Left cardiac atrium (tissue), 4 donors: ENCODE measurements at places on chromosomes 2 and 18.

- no peak for DNase-seq
Observed at GRCh38 chr2:15238028-15238427, 323.1 kb downstream of the NBAS start.

DNA sequence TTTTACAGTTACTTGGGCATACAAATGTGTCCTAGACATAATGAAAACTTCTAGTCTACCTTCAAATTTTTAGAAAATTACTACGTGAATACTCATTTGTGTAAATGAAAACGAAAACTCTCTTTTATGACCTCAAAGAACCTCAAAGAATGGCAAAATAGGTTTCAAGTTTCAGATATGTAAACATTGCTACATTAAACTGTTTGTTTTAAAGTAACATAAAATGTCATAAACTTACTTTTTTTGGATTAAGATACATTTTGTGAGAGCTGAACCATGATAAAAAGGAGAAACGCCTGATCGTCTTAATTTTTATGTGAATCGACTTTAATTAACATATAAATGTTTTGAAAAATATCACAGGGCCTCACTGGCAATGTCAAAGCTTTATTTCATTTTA lies 91.4 kb downstream of the PPP1R1C start:
- DNase-seq: no peak

DNA sequence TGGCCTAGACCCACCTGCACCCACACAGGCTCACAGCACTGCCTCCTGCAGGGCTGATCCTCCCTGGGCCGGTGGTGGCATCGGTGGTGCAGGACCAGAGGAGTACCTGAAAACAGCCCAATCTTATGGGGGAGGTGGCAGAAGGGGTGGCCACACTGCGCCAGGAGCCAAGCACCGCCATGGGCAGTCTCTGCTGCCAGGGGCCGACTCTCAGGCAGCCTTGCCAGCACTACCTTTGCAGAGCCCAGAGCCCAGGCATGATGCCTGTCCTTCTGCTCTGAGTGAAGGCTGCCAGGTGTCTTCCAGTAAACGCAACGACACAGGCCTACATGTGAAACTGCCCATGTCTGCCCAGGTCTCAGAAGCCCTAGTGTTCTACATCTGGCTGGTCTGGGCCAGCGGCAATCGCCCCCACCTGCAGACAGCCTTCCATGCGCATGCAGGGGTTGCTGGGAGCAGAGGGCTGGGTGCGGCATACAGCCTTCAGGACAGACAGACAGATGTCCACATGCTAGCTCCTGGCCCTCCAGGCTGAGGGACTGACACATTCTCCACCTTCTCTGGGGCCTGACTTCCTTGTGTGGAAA lies 6.8 kb downstream of the HS6ST1 start:
- no peak for DNase-seq

DNA sequence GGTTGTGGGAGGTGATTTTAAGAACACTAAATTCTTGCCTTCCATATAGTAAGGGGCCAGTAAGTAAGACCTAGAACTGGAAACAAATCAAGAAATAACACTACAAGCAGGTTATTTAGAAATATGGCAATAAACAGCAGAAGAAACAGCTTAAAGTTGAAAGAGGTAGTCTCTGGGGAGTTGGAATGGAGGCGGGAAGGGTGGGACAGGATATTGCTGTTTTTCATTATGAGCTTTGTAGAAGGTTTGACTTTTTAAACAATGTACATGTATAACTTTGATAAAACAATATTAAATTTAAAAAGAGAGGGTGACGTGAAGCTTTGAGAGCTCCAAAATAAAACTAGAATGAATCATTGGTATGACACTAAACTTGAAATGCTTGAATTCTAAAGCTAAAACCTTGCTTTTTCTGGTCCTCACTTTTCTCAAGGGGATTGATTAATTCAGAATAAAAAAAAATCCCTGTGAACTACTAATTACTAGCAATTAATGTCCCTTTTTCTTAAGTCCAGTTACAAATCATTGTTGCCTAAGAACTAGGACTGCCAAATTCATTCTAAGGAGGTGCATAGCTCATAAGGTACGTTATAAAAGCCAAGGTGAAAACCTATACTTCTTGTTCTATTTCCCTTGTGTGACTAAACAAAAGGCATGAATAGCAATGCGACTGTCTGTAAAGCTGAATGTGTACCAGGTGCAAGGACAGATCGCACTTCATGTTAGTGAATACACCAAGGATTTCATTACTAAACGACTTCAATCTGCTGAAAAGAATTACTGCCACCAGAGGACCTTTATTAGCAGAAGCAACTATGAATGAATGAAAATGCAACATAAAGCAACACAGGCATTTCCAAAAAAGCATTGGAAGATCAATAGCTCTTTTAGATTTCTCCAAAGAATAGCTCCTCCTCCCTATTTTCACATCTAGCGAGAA lies 177.5 kb downstream of the RBM43 start:
- DNase-seq: no peak

GRCh38 chr2:159075727-159076126 lies 107.3 kb downstream of the TANC1 start:
- no peak for DNase-seq

GRCh38 chr2:186968277-186968676 lies 119.3 kb upstream of the ZSWIM2 start:
- no peak for DNase-seq

DNA sequence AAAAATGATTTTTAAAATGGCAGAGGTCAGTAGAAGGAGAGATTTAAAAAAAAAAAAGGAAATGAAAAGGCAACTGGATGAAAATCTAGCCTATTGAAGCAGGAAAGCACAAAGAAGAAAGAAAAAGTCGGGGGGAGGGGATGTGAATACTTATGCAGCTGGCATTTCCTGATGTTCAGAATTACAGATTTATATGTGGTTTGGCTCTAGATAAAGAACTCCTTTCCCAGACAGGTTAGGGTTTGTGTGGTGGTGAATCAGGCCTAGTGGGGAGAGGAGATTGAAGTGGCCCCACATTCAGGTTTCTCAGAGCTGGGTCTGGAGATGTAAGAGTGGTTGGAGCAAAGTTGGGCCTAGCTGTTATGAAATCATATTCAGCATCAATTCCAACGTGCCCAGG lies 394.4 kb downstream of the FIGN start:
- DNase-seq: no peak

- no peak for DNase-seq
Observed at GRCh38 chr2:62440281-62440946, 65.6 kb downstream of the TMEM17 start.

DNA sequence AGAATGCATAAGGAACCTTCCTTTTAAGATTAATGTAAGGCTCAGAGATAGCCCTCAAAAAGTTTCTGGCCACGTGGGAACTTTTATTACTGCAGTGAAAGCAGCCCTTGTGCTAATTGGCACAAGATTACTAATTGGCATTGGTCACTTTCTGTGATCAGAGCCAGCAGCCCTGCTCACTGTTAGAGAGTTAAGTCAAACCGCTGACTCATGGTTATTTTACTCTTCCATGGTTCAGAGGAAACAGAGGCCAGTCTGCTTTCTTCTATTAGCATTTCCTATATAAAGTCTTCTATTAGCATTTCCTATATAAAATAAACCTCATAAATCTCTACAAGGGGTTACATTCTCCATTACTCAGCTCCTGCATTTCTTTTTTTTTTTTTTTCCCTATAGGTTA lies 1.5 kb upstream of the SLC35G4 start:
- DNase-seq: no peak

DNA sequence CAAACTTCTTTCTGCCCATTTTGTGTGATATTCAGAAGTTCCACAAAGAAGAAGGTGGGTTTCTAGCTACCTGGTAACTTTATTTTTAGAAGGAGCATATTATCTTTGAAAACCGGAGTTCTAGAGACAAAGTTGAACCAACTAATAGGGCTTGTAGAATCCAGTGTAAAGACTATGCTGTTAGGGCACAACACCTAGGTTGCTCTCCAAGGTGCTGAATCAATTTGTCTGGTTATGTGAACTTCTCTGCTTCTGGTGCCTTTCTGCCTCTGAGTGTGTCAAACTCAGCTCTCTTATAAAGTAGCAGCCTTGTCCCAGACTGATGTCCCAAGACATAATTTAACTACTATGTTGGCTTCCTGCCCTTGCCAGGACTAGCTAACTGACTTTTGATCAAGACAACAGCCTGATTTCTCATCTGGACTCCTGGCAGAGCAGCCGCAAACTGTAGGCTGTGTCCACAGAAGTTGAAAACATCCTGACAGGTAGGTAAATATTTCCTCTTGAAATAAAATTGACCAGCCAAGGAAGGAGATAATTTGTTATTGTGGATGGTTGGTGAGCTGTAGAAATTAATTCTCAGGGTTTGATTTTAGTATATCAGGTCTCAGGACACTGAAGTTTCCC lies 119.4 kb downstream of the CYRIA start:
- no peak for DNase-seq

GRCh38 chr2:101307950-101308431 lies 510 bp downstream of the RNF149 start:
- DNase-seq: no peak

GRCh38 chr2:110126086-110126773 lies 10.6 kb upstream of the MALL start:
- no peak for DNase-seq

GRCh38 chr2:52084759-52085158 lies 1052.8 kb upstream of the NRXN1 start:
- no peak for DNase-seq

DNA sequence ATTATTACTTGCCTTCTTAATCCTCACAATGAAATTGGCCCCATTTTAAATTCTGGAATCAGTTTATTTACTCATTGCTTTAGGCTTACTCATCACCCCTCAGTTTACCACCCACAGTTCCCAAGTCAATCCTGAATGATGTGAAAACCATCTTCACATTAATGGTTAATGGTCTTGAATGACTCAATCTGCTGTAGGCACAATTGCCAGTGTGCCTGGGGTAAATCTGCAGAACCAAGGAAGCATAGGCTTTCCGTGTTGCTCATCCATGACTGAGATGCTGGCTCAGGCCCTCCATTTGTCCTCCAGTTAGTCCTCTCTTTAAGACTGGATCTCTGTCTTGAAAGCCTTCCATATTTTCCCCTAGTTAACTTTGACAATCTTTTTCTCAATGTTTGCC lies 164.5 kb downstream of the PMAIP1 start:
- no peak for DNase-seq

GRCh38 chr2:120220756-120221155 lies 2.4 kb downstream of the TMEM185B start:
- no peak for DNase-seq

DNA sequence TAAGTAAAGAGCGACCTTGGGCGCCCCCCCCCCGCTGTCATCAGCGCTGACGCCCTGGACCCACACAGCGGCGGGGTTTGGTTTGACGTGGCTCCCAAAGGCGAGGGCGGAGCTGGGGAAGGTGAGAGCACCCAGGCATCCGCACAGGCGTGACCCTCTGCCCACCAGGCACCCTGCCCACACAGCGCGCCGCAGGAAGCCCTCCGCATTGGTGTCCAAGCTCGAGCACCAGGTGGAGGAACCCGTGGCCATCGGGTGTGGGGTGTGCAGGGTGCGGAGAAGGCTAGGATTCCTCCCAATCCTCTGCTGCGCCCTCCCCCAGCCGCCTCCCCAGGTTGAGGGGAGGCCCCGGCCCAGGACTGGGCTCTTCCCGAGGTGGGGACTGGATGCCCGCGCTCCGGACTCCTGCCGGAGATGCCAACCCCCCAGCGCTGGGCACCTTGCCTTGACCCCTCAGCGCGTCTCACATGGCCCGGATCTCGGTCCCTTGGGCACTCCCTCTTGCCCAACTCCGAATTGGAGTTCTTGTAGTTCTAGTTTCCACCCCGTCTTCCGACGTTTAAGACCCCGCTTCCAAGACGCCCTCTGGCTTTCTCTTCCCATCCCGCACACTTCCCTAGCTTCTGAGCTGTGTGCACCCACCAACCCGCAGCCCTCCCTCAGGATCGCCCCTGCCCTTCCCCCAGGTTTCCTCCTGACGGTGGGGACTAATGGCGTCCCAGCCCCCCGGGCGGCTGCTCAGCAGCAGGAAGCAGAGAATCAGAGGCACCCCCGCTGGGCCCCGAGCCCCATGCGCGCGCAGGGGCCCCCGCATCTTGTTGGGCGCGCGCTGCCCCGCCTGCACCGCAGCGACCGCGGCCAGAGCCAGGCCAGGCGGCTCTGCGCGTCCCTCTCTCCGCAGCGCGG lies 25.9 kb upstream of the RESP18 start:
- DNase-seq: no peak

GRCh38 chr2:120182019-120182560 lies 41.1 kb downstream of the TMEM185B start:
- DNase-seq: no peak

- DNase-seq: peak; percentile 82
Observed at GRCh38 chr18:48676756-48677368, 138.0 kb downstream of the CTIF start.

DNA sequence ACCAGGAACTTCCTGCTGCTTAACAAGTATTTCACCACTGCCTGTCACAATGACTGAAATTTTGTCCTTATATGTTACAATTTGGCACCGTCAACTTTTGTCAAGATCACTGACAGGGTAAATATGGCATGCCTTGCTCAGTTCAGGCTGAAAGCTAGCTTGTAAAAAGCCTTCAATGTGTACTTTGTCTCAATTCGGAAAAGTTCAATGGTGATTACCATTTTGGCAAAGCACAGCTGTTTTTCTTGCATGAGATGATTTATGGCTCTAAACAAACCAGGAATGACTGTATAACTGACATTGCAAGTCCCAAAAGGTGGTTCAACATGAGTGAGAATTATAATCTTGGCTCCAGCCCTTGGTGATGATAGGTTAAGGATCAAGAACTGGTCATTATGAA lies 1255.2 kb downstream of the CNTNAP5 start:
- no peak for DNase-seq

DNA sequence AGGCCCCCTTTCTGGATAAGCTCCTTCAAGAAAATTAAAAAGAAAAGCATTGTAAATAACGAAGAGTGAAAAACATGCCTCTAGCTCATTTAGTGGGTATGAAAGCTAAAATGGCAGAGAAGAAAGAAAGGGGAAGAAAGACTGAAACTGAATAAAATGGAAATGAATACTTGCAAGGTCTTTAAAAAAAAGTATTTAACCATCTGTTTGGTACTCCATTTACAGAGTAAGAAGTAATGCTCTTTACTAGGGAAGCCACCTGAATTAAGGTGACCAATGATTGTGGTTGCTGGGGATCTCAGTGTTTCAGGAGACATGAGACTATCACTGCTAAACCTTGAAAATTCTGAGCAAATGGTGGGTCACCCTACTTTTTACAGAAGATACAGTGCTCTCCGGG lies 17.7 kb upstream of the ARL5A start:
- DNase-seq: no peak

DNA sequence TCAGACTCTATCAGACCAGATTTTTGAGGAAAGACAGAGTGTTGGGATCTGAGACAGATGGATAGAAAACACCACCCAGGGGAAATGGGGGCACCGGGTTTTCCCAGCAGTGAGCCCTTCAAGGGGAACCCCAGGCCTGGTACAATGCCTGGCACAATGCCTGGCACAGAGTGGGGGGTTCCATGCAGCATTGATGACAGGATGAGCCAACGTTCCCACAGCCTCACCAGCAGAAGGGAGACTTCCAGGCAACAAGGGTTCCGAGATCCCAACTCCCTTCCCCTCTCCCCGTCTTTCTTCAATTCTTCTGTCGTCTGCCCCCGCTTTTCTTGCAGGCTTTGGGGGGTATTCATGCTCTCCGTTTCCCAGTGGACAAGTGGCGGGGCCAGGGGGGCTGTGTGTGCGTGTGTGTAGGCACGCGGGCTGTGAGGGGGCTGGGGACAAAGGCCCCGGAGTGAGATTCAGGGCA lies 132.1 kb upstream of the HAAO start:
- DNase-seq: peak; percentile 71

- no peak for DNase-seq
Observed at GRCh38 chr18:6495536-6495935, 80.8 kb upstream of the L3MBTL4 start.
